ENCODE measurements at places on chromosomes 5 and 9.

DNA sequence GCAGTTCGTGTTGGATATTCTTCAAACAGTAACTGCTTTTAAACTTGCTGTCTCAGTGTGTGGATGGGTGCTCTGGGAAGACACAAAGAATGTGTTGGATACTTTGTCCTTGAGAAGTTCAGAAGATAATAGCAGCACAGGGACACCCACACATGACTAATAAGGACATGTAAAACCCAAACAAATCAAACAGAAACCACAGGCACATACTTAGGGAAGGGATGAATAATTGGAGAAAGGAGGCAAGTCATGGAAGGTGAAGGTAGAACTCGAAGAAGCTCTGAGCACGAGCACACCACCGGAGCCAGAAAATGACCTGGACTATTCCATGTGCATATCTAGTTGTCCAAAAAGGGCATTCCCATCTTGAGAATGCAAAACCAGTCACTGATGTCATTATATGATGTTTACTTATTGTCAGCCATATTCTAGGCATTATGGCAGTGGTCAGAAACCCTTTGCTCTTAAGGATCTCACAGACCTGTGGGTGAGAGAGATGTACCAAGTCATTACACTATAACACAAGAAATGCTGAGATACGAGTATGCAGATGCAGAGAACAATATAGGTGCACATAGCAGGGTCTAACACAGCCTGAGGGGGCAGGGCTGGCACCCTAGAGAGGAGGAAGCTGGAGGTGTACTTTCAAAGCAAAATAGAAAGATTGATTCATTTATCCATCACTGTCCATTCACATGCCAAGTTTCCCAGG is 152.9 kb downstream of the PIK3R1 start:
- DNase-seq, result peak; percentile 13

GRCh38 chr5:128778474-128778873 is 186.8 kb upstream of the SLC27A6 start:
- DNase-seq, result no peak

GRCh38 chr5:29214839-29215238 is 1978.6 kb upstream of the CDH6 start:
- DNase-seq, result no peak

- no peak for DNase-seq
Observed at GRCh38 chr9:133717113-133718031, 20.8 kb downstream of the SARDH start.

GRCh38 chr5:173920866-173921555 is 32.9 kb downstream of the CPEB4 start:
- no peak for DNase-seq

DNA sequence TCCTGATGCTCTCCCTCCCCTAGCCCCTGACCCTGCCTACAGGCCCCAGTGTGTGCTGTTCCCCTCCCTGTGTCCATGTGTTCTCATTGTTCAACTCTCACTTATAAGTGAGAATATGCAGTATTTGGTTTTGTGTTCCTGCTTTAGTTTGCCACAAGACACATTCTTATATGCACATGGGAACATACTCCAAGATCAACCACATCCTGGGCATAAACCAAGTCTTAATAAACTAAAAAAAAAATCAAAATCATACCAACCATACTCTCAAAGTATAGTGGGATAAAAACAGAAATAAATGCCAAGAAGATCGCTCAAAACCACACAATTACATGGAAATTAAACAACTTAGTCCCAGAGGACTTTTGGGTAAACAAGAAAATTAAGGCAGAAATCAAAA is 11.2 kb upstream of the ZCCHC9 start:
- no peak for DNase-seq

GRCh38 chr5:43304525-43304924 is 8.7 kb downstream of the HMGCS1 start:
- DNase-seq, result no peak

DNA sequence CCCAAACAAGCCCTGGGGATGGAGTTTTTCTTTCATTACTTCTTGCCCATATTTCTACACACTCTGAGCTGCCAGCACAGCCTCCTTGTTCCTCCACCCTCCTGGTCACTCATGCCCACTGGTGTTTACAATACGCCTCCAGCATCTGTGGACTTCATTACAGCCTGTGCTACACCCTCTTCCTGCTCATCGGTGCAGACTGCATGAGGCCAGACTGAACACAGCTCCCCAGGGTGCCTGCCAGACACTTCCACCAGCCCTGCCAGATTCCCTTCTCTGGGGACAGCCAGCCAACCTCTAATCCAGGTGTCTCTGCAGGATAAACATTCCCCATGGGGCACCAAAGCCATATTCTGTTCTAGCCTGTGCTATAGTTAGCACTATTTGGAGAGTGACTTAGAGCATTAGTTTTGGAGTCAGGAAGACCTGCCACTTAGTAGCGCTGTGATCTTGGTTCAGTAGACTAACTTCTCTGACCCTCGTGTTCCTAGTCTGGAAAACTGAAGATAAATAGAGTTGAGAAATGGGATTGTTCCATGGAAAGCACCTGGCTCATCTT is 163.8 kb upstream of the KLF4 start:
- DNase-seq, result no peak

DNA sequence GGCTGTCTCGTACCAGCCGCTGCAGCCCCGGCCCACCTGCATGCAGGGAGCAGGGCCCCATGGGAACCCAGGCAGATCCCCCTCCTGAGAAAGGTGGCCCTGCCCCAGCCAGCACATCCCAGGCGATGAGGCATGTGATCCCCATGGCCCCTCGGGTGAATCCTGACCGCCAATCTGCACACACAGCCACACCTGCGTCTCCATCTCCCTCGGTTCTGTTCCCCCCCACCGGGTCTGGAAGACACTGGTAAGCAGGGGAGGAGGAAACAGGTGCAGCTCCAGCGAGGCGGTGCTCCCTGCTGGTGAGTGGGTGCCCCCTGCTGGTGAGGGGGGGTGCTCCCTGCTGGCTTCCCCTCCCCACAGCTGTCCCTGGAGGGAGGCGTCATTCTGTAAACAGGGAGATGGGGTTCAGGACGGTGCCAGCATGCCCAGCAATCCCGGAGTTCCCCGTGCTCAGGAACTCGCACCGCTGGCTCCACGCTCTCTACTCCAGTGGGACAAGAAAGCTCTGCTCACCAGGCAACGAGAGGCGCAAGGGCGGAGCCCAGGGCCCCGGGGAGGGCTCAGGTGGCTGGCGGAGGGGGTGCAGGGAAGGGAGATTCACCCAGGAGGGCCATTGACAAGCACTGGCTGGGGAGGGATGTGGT is 28.4 kb upstream of the SLC12A7 start:
- peak; percentile 66 for DNase-seq

DNA sequence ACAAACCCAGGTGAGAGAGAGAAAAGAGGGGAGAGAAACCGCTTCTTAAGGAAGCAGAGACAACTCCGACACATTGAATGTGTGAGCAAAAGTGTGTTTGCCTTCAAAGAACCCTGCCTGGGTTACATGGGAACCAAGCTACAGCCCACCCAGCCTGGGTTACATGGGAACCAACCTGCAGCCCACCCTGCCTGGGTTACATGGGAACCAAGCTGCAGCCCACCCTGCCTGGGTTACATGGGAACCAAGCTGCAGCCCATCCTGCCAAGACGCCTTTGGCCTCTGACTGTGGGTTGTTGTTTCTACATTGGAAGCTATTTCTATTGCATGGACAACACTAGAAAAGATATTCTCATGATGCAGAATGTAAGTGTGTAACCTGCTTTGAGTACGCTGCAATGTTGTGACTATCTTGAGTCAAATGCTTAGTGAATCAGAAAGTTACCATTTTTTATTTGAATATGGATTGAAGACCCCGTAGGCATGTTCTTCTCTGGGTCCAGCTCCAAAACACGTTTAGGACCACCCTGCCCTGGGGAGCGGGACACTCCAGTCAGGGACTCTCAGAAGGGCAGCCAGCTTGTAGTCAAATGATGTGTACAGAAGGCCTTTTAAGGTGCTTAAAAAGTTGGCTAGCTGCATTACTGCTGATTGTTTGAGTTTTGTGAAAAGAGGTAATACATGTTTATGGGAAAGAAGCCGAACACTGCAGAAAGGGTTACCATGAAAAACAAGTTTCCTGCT is 39.1 kb upstream of the UNC5A start:
- DNase-seq, result no peak

DNA sequence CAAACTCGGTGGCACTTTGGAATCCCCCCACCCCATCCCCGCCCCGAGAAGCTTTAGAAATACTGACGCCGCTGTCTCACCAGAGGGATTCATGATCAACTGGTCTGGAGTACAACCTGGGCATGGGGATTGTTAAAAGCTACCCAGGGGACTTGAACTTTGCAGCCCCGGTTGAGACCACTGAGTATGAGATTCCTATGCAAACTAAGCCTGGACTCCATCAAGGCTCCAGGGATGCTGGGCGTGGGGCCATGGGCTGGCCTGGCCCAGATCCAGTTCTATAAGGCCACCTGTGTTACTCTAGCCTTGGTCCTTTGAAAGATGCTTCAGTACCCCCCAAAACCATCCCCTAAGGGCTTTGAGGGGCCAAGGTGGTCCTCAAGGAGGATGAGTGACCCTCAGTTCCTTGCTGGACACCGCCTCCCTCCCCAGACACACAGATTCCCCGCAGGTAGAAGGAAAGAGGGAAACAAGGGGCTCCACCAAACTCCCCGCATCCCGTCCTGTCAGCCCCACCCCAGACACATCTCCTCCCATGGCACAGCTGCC is 68.5 kb downstream of the MRPL36 start:
- DNase-seq, result no peak

DNA sequence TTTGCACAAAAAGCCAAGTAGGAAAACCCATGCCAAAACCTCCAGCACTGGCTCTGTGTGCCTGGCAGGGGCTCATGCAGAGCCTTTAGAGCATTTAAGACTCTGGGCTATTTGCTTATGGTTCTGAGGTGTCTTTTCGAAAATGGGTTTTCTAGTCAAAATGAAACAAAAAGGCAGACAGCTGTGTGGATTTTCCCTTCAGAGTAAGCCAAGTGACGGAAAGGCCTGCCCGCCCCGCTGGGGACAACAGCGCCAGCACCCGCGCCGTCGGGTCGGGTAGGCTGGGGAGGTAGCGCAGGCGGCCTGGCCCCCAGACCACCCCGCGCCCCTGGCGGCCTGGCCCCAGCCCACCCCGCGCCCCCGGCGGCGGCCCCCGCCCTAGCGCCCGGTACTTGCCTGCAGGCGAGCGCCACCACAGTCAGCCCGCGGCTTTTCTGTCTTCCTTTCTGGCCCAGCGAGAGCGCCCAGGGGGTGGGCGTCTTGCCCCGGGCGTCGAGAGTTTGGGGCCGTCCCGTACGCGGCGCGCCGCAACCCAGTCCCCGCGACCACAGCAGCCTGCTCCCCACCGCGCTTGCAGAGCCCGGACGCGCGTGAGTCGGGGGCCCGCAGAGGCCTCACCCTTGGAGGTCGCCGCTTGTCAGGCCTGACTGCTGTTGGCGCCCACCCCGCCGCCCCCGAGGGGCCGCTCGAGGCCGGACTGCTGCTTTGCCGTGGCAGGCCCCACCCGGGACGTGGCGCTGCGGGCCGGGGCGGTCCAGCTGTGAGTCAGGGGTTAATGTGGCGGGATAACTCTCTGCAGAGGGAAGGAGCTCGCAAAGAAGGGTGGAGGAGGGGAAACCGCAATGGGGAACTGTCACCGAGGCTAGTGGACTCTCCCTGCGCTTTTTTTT is at the start of gene TICAM2:
Gene TICAM2 (minus strand): TSS at position 779 of the 890 bp plus-strand sequence. CDS start 21,223 bp downstream, outside the sequence.
- DNase-seq, result peak; percentile 66

GRCh38 chr5:159345861-159346260 is 15.6 kb upstream of the IL12B start:
- no peak for DNase-seq

GRCh38 chr5:149605998-149606724 is 24.9 kb downstream of the ARHGEF37 start:
- no peak for DNase-seq

DNA sequence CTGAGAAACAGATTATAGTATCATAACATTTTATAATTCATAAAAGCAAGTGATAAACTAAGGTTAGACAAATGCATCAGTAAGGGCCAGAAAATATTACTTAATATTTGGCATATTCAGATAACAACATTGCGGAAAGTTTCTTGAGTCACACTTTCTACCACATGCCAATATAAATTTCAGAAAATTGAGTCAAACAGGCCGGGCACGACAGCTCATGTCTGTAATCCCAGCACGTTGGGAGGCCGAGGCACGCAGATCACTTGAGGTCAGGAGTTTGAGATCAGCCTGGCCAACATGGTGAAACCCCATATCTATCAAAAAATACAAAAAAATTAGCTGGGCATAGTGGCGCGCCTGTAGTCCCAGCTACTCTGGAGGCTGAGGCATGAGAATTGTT is 47.1 kb downstream of the SLC38A9 start:
- DNase-seq, result no peak

- no peak for DNase-seq
Observed at GRCh38 chr9:134343637-134344036, 17.4 kb downstream of the RXRA start.

- no peak for DNase-seq
Observed at GRCh38 chr9:37508834-37509206, 23.1 kb downstream of the POLR1E start.

DNA sequence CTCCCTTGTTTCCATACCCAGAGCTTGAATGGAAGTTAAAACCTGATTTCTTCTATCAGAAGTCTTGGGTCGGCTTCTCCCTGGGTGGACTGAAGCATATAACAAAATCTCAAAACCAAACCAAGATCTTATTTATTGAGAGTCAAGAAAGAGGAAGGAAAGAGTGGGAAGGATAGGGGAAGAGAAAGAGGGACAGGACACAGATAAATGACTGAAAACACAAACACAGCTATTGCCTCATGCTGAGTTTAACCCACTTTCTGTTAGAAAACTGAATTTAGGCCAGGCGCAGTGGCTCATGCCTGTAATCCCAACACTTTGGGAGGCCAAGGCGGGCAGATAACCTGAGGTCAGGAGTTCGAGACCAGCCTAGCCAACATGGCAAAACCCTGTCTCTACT is 92.9 kb downstream of the PALM2AKAP2 start:
- DNase-seq, result no peak

DNA sequence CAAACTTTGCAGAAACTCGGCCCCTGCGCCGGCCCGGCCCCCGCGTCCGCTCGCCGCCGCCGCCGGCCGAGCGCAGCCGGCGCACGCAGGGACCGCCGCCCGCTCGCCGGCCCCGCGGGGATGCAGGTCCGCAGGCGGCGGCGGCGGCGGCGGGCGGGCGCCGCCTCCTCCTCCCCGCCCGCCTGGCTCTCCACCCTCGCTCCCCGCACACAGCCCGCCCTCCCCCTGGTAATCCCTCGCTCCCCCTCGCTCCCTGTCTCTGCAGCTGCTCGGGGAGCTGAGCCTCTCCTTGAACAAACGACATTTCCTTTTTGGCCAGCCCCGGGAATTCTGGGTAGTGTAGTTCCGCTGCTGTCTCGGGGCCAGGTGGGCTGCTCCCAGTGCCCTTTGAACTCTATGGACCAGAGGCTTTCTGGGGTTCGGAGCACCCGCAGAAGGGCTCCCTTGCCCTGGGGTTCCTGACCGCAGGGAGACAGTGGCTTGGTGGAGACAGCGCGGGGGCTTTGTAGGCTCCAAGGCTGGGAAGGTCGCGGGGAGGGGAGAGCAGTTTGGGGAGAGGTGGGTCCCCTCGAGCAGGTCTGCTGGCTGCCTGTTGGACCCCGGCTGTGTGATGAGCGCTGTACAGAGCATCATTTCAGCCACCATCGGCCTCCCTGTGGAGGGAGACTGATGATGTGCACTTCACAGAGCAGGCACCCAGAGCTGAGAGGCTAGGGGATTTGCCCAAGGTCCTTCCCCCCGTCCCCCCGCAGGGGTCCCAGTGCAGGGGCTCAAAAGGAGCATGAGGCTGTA is 1.8 kb upstream of the FAM78A start:
- DNase-seq, result peak; percentile 73

- no peak for DNase-seq
Observed at GRCh38 chr5:82584631-82585030, 306.5 kb upstream of the RPS23 start.

GRCh38 chr9:131697097-131697496 is 42.8 kb downstream of the RAPGEF1 start:
- no peak for DNase-seq

Data from activated naive CD4-positive, alpha-beta T cell treated with Interleukin-2 at 50 U/mL for 16 hours (primary cell).